LNCaP clone FGC (cell line): ENCODE measurements at places on chromosomes 1 and 21.

DNA sequence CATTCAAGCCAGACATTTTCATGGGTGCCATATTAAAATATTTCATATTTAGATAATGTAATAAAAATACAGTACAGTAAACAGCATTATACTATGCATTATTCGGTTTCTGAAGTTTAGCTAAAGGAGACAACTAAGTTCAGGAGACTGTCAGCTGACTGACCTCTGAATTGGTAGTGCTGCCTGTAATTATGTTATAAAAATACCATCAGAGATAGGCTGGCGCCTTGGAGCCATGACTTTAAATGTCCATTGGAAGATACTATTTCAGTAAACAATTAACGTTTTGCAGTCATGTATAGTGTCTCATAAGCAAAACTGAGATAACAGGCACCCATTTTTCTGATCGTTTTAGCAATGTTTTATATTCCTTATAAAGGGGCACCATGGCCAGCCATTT is 11.3 kb upstream of the RAB29 start:
- no peak for DNase-seq

DNA sequence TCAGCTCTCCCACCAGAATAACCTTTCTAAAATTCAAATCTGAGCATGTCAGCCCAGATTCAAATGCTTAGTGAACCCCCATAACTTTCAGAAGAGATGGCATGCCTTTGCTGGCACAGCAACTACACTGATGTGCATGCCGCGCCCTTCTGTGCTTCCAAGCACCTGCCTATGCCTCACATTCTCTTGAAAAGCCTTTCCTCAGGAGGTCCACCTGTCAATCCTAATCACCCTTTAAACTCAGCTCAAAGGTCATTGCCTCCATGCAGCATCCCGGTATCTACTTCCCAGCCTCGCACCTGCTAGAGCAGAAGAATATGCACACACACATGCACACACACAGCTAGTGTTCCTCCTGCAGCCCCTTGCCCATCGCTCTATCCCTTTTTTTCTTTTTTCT is 5.2 kb upstream of the S100A2 start:
- no peak for DNase-seq

DNA sequence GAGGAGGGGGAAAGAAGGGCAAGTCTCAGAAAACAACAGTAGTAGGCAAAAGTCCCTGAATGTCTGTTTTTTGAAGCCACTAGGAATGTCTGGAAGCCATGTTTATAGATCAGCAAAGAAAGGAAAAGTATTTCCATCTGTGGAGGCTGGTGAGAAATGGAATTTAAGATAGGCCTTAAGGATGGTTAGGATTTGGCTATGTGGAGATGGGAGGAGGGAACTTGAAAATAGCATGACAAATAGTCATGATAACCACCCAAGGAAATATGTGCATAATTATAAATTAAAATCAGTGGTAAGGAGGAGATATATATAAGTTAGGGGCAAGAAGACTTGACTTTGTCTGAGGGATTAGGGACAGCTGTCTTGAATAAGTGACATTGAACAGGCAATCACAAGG is 33.8 kb upstream of the FGGY start:
- no peak for DNase-seq

GRCh38 chr1:45924736-45925135 is 121.3 kb downstream of the MAST2 start:
- no peak for DNase-seq

DNA sequence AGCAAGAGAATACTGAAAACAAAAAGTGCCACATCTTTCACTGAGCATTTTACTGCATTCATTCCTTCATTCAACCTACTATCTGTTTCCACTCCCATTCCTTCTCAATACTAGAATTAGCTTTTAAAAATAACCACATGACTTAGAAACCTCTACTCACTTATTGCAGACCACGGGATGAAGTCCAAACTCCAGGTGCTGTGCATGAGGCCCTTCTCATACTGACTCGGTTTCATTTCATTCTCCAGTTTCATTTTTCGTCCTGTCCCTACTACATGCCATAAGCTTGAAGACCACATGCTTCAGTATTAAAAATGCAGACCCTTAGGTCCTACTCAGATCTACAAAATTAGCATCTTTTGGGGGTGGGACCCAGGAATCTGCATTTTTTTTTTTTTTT is 2.3 kb upstream of the BACH1 start:
- no peak for DNase-seq

GRCh38 chr1:24555591-24556413 is at the start of gene NCMAP:
Gene NCMAP (plus strand): TSS chr1:24556087. CDS start chr1:24595431, 39,344 bp downstream.
- no peak for DNase-seq

GRCh38 chr1:224116131-224116530 is 2.2 kb downstream of the FBXO28 start:
- DNase-seq: peak; percentile 68

GRCh38 chr1:117534995-117535467 is 70.8 kb upstream of the TENT5C start:
- peak; percentile 34 for DNase-seq

DNA sequence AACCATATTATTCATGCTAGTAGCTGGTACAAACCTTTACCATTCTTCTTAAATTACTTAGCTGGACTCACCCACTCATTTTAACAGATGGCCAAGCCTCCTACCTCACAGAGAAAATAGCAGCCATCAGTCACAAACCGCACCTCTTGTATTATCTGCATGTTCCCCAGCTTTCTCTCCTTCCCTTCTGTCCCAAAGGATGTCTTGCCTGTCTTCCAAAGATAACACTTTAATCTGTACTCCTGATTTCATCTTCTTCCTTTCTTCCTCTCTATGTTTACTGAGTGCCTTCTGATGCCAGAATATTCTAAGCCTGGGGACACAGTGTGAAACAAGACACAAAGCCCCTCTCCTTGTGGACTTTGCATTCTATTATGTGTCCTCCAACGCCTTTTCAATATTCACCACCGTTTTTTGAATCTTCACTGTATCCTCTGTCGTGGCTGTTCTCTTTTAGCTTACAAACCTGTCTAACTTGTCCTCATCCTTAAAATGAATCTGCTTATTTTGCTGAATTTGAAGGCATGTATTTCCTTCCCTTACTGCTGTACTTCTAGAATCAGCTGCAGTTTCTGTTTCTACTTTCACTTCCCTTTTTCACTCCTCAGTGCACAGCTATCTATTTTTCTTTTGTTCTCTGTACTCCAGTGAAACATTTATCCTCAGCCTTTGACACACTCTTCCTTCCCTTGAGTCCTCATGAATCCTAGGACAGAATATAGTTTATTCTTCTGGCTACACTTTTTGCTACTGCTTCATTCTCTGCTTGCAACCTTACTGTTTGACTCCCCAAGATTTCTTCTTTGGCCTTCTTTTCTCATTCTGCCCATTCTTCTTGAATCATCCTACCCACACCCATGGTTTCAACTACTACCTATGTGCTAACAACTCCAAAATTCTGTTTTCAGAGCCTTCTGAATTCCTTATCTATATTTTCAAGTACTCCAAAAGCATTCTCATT is 216.9 kb upstream of the SAMSN1 start:
- DNase-seq: no peak

- no peak for DNase-seq
Observed at GRCh38 chr1:53401813-53402745, 57.1 kb upstream of the DMRTB1 start.

GRCh38 chr21:33566514-33566913 is 22.0 kb downstream of the DONSON start:
- no peak for DNase-seq

- no peak for DNase-seq
Observed at GRCh38 chr1:28885977-28886730, 28.2 kb upstream of the EPB41 start.

- DNase-seq: no peak
Observed at GRCh38 chr1:160789051-160789701, 6.8 kb upstream of the LY9 start.

DNA sequence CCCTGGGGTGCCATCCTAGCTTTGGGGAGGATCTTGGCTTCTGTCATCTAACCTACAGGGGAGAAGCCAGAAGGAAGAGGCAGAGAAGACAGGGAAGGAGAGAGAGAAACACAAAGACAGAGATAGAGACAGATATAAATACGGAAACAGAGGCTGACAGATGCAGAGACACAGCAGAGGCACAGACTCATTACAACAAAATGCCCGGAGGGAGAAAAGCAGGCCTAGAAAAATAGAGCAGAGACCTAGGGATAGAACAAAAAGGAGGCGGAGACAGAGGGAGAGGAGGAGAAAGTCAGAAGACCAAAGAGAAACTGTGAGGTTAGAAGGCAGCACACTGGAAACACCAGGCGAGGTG is 1.9 kb downstream of the PEAR1 start:
- no peak for DNase-seq

DNA sequence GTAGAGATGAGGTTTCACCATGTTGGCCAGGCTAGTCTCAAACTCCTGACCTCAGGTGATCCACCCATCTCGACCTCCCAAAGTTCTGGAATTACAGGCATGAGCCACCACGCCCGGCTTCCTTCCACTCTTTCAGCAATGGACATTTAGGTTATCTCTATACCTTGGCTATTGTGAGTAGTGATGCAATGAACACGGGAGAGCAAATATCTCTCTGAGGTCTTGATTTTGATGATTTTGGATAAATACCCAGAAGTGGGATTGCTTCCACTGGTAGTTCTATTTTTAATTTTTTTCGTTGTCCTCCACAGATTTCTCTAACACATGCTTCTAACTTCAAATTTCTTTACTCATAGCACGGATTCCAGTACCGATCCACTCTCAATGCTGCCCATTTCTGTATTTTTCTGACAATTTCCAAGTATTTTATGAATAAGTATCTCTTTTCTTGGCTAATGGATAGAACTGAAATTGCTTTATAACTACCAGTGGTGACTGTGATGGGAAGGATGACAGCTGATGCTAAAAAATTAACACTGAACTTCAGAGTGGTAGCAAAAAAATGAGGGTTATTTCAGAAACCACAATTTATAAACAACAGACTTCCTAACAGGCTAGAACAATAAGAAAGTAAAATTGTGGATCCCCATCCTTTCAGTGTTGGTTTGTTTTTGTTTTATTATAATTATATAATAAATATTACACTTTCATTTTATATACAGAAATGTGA is 327.5 kb upstream of the RUNX1 start:
- DNase-seq: no peak

GRCh38 chr1:34915521-34915920 is 13.9 kb downstream of the DLGAP3 start:
- DNase-seq: no peak

DNA sequence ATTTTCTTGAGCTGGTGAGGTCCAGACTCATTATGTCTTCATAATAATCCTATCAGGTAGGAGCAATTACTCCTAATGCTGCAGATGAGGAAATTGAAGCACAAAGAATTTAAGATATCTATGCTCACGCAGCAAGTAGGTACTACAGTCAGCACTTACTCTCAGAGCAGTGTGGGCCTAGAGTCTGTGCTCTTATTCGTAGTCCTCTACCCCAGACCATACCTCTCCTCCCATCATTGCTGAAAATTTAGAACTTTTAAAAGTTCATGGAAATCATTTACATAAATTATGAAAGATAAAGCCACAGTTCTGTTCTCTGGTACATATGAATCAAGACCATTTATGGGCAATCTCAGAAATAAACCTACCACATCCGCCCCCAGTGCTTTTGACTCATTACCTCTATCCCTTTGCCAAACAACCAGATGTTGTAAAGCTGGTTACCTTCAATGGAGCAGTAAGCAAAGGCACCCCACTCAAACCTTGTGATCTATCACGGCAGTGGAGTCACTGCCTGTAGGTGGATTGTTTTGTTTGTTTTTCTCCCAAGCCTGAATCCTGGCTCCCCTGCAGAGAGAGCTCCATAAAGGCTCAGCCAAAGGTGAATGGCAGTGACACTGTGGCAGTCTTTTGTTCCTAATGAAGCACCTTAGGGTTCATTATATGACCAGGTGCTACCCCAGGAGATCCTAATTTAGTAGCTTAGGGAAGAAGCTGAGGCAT is 20.9 kb upstream of the MAN1A2 start:
- DNase-seq: no peak

DNA sequence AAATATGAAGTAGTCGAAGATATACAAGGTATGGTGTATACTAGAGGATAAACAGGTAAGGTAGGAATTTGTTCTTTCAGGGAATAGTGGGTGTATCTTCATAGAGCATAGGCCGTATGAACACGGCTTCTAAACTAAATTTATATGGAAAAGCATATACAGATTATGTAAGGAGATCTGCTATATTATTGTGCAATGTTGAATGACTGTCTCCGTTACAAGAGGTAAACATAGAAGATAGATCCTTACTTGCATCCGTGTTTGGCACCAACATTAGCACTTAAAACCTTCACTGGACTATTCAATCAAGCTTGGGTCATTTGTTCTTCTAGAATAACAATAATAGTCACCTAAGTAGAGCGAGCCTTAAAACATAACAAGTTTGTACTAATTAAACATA is 45.9 kb downstream of the CLEC20A start:
- DNase-seq: no peak

- no peak for DNase-seq
Observed at GRCh38 chr1:172134087-172134731, 286.3 kb upstream of the C1orf105 start.

DNA sequence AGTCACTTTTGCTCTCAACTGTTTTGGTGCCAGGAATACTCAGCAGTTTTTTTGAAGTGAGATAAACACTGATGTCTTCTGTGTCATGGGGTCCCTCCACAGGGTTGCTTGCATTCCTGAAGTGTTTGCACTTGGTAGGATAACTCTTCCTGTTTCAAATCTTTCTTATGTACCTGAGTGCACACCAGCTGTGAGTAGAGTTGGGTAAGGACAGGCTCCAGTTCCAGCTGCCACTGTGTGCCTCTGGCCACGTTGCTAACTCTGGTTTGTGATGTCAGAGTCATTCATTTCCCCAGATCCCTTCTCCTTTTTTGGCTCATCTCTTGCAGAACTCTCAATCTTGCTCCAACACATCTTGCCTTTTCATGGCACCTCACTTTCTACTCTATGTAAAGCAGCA is 356.3 kb upstream of the B3GALT2 start:
- no peak for DNase-seq

DNA sequence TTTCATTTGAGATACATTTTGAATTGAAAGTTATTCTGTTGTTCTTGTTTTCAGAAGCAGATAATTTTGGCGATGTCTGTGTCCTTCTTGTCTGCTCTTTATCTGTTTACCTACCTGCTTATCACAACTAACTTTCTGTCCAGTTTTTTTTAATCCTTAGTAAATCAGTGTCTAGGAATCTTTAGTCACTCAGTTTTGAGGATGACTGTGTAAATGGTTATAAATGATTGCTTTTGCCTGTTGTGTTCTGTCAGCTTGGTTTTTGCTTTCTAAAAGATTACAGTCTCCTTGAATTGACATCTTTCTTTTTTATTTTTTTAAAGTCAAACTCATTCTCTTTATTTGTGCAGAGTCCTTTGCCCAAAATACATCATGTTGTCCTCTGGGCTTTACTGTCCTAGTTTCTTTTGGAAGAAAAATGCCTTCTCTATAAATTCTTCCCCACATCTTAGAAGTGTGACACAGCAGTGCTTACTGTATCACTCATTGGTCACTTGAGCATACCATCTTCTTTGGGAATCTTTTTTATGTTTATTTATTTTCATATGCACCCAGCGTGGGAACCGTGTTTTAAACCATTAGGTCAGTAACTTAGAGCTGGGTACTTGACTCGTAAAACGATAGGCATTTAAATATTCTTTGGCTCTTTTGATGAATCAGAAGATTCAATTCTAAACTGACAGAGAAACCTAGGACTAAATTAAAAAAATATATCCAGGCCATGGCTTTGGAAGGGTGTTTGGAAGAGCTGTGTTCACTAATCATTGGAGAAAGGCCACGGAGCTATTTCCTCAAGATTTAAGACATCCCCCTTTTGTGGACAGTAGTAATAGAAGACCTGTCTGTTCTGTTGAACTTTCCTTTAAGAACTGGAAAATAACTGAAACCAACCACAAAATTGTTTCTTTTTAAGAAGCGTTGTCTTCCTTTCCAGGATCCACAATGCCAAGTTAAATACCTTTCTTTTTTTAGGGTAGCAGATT is 20.9 kb downstream of the LAMC1 start:
- DNase-seq: no peak
